ENCODE measurements at places on chromosomes 12 and 14. TPM values are rescaled to one million over a fixed set of nuclear protein-coding genes. Genes with fewer than 3 reads are reported as not detected.

Gene DEGS2
- total RNA-seq = 0.51 TPM

Gene MYBPC1
- total RNA-seq = not detected

Gene OR4Q3
- not detected for total RNA-seq

DNA sequence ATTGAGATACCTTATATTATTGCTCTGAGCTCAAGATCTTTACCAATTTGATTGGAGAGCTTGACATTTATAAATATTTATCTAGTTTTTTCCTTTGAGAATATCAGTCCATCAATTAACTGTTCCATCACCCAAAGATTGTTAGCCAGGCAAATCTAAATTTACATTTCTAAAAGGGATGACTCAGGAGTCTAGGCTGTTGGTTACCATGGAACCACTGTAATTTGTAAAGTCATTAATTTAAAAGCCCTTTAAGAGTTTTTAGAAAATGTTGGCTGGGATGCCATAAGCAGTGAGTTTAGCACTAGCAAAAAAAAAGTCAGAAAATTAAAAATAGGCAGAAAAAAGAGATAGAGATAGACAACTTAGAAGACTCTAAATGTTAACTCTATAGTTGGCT is 19.5 kb upstream of the SERPINA1 start:
- no peak for DNase-seq
- no peak overlapping the region for H3K27ac ChIP-seq
- H3K27me3 ChIP-seq = no peaks in the 10 kb centered on the region
- peaks cover 11% of the 10 kb centered on the region for H3K4me1 ChIP-seq
- no peak overlapping the region for H3K4me3 ChIP-seq
- H3K36me3 ChIP-seq = no peaks in the 10 kb centered on the region

GRCh38 chr14:69710378-69710777 is 56.6 kb upstream of the SRSF5 start:
- H3K36me3 ChIP-seq = peaks cover 25% of the 10 kb centered on the region
- no peaks in the 10 kb centered on the region for H3K27me3 ChIP-seq
- H3K4me3 ChIP-seq = no peak overlapping the region
- no peak overlapping the region for H3K27ac ChIP-seq

DNA sequence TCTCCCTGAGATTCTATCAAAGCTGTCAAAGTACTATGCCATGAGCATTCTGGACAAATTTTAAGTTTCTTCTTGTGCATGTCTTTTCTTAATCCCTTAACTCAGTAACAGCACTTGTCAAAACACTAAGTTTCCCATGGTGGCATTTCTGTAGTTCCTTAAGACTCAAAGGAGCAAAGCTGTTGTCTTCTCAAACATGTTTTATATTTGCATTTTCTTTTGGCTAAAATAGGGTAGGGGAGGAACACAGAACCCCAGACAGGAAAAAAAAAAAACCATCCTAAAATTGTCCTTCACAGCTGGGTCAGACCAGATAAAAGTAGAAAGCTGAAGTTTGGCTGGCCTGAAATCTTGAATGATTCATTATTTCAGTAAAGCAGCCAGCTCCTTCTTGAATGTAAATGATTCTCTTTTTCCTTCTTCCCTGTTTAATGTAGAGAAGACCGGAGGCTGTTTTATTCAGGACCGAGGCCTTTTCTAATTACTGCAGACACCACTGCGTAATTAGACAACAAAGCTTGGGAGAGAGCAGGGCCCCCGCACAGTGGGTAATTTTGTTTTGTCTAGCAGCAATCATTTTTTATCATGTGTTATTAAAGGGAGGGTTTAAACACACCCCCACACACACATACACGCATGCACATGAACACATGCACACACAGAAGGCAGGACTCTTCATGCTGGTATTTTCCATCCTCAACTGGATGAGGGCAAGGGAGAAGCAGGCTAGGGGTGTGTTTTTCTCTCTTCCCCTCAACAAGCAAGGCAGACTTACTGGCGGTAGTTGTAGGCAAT is 51.0 kb downstream of the PAH start:
- peaks cover 82% of the 10 kb centered on the region for H3K36me3 ChIP-seq
- no peaks in the 10 kb centered on the region for H3K27me3 ChIP-seq

DNA sequence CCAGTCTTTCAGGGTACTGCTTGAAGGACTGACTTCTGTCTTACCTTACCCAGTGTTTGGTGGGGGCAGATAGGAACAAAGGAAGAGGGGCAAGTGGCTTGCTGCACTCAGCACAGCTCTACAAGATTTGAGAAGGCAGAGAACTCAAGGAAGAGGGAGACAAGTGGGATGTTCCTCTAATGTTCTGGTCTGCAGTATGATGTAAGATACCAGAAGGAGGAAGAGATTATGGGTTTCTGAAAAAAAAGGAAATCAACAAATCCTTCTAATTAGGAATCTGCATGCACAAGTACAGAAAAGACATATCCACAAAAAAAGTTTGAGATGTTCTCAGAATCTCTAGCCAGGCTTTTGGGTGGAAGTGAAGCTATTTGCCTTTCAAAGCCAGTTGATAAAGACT is 37.1 kb downstream of the USP15 start:
- peaks cover 3% of the 10 kb centered on the region for H3K4me1 ChIP-seq
- H3K4me3 ChIP-seq = no peak overlapping the region
- H3K27me3 ChIP-seq = no peaks in the 10 kb centered on the region
- no peak overlapping the region for H3K27ac ChIP-seq
- no peak for DNase-seq

- no peaks in the 10 kb centered on the region for H3K4me1 ChIP-seq
- DNase-seq = peak; percentile 31
- no peaks in the 10 kb centered on the region for H3K36me3 ChIP-seq
- no peak overlapping the region for H3K27ac ChIP-seq
- no peaks in the 10 kb centered on the region for H3K27me3 ChIP-seq
These were observed 6.3 kb upstream of the KRT5 start for GRCh38 chr12:52526511-52526951.

DNA sequence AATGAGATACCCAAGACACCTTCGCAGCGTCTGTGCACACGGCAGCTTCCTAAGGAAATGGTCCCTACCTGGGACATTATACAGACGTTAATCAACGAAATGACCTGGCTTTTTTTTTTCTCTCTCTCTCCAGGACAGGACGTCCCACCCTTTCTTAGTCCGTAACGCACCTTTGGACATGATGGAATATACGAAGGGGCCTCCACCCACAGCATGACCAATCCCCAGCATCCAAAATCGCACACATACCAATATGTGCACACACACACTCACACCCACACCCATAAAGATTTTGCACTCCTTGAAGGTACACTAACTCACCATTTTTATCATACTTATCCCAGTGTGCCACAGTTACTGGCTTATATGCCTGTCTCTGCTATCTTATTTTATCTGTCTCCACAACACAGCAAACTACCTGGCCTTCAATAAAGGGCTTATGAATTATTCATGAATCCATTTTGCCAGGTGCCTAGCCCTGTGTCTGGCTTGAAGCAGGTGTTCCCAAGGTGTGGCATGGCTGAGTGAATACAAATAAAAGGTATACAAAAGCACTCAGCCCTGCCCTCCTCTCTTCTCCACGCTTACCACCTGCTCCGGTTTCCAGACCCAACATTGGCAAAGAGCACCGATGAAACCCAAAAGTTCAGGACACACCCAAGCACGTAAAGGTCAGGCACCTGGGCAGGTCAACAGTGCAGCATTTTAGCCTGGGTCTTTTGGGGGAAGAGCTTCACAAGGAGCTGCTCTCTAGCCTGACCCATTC is 2.2 kb downstream of the SCNN1A start:
- H3K4me3 ChIP-seq = no peak overlapping the region
- H3K36me3 ChIP-seq = no peaks in the 10 kb centered on the region
- DNase-seq = no peak

Measured in right lobe of liver (tissue), 6 donors.